Upper lobe of right lung (tissue), 1 donor: ENCODE measurements at places on chromosomes 3 and 15. TPM values are rescaled to one million over a fixed set of nuclear protein-coding genes. Genes with fewer than 3 reads are reported as not detected.

Gene DNAH12
- 0.52 TPM for total RNA-seq

Gene KNSTRN
- total RNA-seq, result 18.1 TPM

Gene PP2D1
- total RNA-seq, result not detected

Gene GOLGA6A
- not detected for total RNA-seq
